ENCODE measurements at places on chromosomes 7 and 10.

DNA sequence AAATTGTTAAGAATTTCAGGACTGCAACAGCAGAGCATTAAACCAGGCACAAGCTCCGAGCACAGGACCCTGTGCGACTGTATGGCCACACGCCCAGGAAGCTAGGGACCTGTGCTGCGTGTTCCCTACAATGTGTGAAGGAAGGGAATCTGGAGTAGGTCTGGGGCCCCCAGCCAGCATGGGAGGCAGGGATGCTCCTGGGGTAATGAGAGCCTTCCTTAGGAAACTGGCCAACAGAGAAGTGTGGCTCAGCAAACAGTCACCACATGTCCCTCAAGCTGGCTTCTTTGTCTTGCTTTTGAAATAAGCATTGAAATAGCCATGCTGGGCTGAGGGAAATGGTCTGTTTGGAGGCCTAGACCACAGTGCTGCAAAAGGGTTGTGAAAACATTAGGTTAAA, 8.2 kb downstream of the BLNK start:
- DNase-seq = no peak

DNA sequence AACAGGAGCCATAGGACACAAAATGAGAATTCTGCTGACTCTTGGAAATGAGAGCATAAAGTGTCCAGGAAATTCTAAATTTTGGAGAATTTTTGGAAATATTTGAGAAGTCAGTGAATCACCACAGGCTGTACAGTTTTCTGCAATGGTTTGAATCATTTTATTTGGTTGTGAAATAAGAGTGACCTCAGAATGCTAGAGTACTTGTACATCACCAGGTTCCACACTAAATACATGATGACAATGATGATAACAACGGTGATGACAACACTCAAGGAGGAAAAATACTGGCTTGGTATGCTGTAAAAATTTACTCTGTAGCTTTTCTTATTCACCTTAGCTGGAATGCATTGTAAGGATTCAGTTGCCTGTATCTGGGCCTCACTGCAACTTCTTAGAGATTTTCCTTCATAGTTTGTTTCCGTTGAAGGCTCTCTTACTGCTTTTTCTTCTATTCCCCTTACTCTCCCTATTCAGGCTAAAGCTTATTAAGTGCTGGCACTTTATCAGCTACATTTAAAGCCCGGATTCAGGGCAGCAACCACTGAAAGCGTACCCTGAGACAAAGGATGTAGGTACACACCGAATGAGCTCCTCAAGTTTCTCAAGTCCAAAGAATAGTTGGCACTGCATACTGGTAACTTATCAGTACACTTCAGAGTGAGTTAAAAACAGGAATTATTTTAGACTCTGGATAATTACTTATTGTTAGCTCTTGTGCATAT, 30.2 kb upstream of the NME8 start:
- no peak for DNase-seq

- no peak for DNase-seq
Measured at GRCh38 chr10:1048349-1048731, 579 bp downstream of the IDI1 start.

- DNase-seq = no peak
Measured at GRCh38 chr10:32240471-32240870, 106.5 kb downstream of the EPC1 start.

DNA sequence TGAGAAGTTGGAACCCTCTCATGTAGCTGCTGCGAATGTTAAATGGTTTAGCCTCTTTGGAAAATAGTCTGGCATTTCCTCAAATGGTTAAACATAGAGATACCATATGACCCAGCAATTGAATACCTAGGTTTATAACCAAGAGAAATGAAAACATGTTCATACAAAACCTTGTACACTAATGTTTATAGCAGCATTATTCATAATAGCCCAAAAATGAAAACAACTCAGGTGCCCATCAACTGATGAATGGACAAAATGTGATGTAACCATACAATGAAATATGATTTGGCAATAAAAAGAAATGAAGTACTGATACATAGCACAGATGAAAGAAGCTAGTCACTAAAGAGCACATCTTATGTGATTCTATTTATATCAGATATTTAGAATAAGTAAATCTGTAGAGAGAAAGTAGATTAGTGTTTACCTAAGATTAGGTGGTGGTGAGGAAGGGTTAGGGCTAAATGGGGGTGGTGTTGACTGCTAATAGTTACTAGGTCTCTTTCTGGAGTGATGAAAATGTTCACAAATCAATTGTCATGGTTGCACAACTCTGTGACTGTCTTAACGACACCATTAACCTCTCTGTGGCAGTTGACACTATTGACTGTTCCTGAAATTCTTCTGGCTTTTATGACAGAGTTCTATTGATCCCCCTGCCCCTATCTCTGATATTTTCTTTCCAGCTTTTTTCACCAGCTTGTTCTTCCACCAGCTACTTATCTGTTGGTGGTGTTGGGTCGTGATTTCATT, 35.2 kb downstream of the VCL start:
- no peak for DNase-seq

Measured in GM12864 (cell line).